ENCODE measurements at places on chromosomes 3 and 15.

DNA sequence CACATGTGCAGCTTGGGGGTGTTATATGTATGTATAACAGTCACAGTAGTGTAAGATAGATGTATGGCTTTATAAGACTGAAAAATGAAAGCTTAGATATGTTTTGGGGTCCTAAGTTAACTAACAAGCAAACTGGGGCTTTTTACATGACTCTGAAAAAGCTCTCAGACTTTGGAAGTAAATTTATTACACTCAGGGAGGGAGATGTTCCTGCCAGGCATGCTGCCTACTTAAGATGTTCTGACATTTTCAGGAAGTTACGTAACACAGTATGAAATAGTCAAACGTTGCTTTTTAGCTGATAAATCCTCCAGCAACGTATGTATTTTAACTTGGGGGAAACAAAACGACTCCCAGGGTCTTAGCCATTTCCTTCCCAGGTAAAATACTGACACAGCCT lies 1.7 kb upstream of the IFT57 start:
- DNase-seq = no peak

DNA sequence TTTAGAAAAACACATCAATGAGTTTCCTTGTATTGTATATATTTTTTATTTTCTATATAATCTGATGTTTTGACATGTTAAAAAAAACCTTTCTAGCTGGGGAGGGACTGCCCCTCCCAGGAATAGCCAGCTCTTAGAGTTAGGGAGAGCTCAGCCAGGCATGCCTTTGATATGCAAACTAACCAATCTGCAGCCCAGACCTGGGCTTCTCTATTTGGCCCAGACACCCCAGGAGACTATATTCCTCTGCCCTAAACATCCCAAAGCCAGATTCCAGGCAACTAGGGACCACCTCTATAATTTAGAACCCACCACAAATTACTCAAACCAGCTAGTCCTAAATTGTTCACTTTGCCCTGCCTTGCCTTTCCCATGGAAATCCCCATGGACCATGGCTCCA lies 390.9 kb upstream of the ADAMTS9 start:
- DNase-seq = no peak

GRCh38 chr3:173660645-173661299 lies 263.2 kb downstream of the NLGN1 start:
- no peak for DNase-seq

DNA sequence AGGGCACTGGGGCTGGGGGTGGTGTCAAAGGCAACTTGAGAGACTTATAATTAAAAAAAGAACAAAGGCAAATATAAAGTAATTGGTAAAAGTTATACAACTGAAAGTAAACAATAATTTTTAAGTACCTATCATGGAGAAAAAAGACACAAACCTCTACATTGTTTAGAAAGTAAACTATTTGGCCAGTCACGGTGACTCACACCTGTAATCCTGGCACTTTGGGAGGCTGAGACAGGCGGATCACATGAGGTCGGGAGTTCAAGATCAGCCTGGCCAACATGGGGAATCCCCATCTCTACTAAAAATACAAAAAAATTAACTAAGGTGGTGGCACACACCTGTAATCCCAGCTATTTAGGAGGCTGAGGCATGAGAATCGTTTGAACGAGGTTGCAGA lies 25.8 kb downstream of the RPSA start:
- DNase-seq = no peak

GRCh38 chr3:14617508-14618023 lies 34.0 kb upstream of the CCDC174 start:
- DNase-seq = no peak

GRCh38 chr3:196655496-196655895 lies 16.0 kb downstream of the NRROS start:
- DNase-seq = no peak

DNA sequence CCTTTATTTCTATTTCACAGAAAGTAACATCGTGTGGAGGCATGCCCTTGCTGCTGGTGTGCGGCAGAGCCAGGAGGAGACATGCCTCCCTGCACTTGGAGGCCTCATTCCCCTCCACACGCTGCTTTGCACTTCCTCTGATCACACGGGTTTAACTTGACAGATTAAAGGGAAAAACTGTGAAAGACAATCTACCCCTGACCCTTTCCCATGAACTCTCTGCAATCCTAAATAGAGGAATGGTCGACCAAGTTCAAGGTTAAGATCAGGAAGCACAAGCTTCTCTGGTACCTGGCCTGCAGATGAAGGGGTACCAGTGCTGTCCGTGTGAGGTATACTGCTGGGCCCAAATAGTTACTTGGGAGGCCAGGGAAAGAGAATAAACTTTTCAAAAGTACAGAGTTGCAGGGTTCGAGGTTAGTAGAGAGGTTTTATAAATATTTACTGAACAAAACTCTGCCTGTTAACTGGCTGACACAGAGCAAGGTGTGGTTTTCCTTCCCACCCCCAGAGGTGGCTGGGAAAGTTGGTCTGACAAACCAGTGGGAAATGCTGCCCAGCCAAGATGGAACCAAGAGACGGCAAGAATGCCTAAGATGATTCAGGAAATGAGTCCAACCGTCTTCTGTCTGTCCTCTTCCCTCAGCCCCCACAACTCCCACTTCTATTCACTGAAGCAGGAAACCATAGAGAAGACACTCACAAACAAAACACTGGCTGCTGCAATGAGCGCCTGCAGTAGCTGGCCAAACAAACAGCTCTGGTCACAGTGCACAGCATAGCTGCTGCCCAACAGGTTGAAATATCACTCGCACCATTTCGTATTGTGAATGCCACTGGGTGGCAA lies 79.6 kb downstream of the IGF2BP2 start:
- no peak for DNase-seq

DNA sequence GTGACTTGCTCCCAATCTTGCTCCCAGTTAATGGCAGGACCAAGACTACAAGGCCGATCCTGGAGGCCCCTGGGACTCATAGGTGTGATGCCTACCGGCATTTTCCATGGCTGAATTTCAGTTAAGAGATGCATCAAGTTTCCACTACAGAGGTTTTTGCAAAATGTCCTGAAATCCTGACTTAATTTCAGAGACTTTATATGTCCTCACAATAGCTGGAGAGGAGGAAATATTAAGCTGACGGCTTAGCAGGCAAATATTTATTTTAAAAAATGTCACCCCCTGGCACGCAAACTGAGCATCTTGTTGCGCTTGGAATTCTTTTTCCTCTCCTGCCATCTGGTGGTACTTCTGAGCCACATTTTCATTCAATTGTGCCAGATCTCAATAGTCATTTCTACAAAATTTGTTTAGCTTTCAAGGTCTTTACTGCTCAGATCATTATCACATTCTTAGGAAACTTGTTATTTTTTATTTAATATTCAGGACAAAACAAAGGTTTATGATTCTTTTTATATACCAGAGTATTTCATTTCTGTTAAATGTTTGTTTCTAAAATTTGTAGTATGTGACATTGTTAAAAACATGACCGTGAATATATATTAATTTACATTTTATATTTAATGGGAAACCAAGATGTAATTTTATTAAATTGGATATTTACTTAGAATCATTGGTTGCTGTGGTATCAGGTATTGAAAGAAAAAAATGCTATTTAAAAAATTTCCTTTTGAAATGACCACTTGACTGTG lies 189.2 kb upstream of the THRB start:
- no peak for DNase-seq

DNA sequence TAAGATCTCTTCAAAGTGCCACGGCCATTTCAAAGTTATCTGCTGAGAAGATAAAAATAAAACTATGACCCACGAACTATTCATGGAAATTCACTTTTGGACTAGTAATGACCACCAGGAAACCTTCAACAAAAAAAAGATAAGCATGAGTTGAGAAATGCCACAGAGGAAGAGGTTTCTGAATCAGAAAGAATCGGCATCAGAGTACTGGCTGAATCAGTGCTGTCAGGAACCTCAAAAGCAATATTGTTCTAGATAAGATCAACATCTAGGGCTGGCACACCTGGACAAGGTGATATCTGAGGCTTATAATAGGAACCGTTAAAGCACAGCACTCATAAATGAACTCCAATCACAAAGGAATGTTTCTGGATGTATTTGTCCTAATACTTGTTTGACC lies 72.7 kb downstream of the PEAK1 start:
- no peak for DNase-seq

- DNase-seq = no peak
These were observed 134.7 kb upstream of the CCDC54 start for GRCh38 chr3:107242579-107242978.

- DNase-seq = no peak
These were observed 238.7 kb upstream of the HES1 start for GRCh38 chr3:193897288-193897687.

GRCh38 chr3:23553353-23553752 lies 252.4 kb upstream of the UBE2E1 start:
- no peak for DNase-seq

DNA sequence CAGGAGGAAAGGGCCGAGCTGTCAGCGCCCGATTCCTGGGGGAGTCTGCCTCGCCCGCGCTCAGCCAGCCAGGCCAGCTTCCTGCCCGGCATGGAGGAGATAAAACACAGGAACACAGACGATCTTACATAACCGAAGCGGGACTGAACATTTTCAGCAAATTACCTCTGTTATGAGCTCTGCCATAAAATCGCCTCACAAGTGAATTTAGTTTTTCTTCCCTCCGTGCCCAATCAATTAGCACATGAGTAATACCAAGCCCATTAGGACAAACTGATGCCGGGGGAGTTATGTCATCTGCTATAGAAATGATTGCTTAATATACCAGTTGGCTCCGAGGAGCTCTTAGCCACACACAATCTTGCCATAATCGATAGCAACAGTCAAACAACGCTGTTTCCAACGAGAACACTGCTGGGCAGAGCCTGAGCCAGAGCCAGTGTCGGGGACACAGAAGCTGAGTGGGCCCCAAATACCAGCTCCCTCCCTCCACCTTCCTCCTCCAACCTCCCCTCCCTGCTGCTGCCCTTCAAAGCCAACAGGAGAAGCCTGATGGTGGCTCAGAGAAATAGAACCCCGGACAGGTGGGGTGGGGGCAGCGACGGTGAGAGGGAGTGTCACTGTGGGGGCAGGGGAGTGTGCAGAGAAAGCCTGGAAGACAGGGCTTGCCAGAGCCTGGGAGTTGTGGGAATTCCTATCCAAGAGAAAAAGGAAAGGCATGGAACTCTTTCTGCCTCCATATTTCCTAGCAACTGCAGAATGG lies 279.4 kb upstream of the TLE3 start:
- no peak for DNase-seq

DNA sequence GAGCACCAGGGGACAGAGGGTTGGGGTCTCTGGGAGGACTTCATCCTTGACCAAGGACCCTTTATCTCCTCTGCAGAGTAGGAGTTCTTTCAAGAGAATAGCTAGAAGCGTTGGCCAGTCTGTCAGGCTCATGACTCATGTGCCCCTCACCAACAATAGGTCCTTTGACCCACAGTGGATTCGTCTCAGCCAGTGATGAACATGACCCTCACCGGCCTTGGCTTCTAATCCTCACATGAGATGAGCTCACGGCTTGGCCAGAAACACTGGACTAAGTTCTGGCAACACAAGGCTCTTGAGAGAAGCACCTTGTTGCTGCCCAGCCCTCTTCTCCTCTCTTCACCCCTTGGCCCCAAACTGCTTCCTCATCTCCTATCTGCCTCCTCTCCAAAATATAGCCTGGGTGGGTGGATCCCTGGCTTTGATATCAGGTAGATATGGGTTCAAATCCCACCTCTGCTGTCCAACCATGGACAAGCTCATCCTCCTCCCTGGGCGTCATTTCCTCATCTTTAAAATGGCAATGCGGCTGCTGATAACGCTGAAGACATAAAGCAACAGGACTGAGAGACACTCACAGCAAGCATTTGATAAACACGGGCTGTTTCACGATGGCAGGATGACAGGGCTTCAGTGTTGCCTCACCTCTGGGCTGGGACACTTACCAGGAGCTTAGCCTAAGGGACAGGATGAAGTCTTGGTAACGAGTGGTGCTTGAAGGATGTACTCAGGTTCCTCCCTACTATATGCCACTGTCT lies 446.7 kb upstream of the PROK2 start:
- no peak for DNase-seq

DNA sequence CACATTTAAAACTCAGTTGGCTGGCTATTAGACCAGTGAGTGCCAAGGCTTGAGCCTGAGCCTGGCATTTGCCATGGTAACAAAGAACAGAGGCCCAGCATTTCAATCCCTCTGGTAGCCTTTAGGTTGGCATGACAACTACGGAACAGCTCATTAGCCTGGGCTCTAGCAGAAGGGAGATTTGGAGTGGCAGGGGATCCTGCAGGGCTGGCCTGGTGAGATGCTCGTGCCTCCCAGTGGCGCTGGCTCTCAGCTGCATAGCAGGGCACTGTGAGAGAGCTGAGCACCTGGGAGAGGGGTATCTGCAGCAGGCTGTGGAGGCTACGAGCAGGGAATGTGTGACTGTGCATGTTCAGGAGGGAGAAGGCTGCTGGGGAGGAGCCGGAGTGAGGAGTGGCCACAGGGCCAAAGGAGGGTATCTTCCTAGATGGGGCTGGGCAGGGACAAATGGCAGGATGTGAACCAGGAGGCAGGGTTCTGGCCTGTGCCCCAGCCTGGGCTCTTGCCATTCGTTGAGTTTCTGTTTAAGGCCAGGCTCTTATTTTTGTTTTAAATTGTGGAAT lies 5.6 kb upstream of the ABTB1 start:
- no peak for DNase-seq

DNA sequence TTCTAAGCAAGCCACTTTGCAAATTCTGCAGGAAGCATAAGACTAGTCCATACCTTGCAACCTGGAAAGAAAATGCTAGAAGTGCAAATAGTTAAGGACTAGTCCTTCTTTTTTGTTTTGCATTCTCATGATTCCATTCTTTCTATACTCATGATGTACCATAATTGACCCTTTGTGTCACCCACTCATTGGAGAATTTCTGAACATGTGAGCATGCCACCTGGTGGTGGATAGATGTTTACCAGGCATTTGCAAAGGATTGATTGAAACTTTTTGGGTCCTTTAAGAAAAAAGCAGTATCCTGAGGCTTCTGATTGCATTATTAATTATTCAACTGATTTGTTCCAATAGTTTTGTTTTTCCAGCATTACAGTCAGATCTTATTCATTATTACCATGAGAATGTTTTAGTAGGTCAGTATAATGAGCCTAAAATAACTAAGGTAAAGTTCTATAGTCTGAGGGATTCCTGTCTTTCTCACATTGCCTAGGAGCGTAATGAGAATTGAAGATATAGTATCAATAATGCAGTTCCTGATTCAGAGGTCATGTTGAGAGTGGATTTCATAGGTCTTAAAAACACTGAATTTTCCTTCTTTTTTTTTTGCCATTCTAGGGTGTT lies 20.2 kb upstream of the DIPK2A start:
- no peak for DNase-seq

DNA sequence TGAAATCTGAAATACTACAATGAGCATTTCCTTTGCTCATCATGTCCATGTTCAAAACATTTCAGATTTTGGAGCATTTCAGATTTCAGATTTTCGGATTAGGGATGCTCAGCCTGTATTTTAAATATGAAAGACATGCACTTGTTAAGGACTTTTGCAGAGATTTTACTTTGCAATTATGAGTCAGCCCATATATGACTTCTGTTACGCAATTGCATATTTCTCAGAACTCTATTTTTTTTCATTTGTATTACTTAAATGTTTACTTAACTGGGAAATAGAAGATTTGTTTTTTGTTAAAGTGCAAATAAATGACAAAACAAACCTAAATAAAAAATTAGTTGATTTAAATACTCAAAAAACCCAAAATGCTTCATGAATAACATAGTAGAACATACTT lies 376.2 kb downstream of the ZBTB20 start:
- DNase-seq = no peak

- no peak for DNase-seq
These were observed 64.6 kb downstream of the TLE3 start for GRCh38 chr15:70033109-70033508.

Data from stimulated activated CD4-positive, alpha-beta T cell treated with anti-CD3 and anti-CD28 coated beads, Interleukin-1b, Interleukin-23, amount 100 ng/mL, for 24 hours (primary cell).